ENCODE measurements at places on chromosomes 4 and X.

GRCh38 chrX:68705986-68706385 is 58.5 kb downstream of the STARD8 start:
- DNase-seq: no peak

DNA sequence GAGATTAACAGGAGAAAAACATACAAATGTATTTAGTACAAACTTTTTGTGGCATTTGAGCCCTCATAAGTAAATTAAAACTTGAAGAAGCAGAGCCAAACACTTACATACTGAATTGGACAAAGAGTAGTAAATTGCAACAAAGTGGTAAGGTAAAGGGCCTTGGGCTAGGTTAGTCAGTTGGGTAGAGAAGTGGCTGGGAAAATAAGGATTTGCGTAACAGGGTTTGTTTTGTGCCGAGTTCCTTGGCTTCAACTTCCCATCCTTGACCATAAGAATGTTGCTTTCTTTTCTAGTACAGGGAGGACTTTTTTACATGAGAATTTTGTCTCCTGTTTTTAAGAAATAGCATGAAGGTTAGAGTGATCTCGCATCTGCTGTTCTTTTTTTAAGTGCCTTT is 33.3 kb upstream of the DSPP start:
- DNase-seq: no peak

DNA sequence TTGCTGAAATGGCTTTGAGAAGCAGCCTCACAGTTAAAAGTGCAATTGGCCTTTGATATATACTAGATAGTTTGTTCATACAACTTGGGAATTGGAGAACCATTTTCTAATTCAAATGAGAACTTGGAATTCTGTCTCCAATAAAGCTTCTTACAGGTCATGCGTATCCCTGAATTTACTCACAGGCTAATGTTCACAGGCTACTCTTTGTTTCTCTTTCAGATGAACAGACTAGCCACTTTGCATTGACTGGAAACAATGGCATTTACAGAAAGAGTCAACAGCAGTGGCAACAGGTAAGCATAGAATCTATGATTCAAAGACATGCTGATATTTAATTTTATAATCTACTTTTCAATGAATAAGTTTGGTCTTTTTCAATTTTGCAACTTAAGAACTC is 13.5 kb downstream of the AFF1 start:
- no peak for DNase-seq

GRCh38 chrX:41526271-41526670 is 79.1 kb downstream of the NYX start:
- no peak for DNase-seq

DNA sequence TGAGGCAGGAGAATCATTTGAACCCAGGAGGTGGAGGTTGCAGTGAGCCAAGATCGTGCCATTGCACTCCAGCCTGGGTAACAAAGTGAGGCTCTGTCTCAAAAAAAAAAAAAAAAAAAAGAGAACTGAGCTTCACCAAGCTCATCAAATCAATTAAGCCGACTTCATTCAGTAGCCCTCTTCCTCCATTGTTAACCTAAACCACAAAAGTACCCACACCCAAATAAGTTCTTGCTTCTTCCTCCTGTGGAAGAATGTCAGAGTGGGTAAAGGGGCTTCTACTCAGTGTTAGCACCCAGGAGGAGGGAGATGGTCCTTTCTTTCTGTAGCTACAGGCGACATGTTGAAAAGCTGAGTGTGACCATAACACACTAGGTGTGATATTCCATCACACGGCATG is 58.6 kb upstream of the CHRNA9 start:
- DNase-seq: no peak

DNA sequence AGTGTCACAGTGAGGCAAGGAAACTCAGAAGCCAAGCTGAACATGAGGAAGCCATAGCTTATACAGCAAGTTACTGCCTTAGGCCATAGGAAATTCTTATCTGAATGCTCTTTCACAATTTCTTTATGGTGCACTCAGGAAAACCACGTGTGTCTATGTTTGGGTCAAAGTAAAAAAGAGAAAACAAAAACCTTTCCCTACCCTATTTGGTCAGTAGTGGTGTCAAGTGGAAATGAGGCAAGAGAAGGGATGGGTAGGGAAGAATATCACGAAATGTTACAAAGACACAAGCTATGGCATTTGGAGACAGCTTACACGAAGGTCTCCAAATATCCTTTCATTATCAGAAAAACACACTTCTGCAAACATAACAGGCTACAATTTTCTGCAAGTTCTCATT is 83.4 kb upstream of the INPP4B start:
- DNase-seq: no peak

DNA sequence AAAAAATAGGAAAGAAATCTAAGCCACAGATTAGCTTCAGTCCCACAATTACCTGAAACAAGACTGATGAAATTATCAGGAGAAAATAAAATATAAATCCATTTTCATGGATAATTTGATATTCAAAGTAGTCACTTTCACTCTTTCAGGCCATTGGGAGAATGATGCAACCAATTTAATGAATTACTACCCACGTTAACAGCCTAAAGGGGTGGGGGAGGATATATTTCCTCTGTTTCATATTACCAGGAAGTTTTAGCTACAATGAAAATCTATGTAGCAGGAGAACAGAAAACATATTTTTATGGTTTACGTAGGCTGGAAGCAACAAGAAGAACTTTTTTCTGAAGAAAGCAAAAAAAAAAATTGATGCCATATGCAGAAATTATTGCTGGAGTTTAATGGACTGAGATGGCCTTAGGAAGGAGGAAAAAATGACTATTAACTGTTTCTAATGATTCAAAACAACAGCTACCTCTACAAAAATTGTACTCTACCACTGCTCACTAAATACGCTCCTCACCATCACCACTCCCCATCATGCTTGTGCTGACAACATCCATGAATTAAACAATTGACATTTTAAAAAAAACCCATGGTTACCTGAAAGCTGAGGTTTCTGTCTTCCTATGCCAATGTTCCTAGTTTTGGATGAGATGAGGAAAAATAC is 100.9 kb downstream of the CXXC4 start:
- no peak for DNase-seq

DNA sequence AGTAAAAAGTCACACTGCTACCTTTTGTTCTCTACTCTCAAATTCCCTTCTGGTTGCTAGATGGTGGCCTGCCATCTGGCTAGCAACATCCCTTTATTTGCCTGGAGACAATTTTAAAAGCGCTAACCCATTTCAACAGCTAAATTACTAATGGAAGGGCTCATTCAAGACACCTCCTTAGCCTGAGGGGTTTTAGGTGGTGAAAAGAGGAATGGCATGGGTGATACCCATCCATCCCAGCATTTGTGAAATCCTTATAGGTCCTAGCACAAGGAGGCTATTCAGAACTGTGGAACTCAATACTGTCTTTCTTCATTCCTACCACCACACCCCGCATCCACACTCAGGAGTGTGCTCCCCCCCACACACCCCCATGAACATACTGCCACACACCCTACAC is 33.5 kb downstream of the ARHGEF9 start:
- no peak for DNase-seq

DNA sequence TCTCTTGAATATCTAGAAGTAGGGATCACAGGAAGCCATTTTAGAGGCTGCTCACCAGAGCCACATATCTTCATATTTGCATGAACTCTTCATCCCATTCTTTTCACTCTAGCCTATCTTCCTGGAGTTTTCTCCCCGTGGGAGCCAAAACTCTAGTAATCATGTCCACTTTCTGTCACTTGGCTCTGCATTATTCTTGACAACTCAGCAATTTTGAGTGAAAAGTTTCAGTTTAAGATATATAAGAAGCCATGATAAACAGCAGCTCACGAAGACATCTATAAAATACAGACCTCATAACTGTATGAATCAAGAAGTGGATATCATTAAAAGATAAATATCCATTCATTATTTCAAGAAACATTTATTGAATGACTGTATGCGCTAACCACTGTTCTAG is 79.1 kb upstream of the NR0B1 start:
- DNase-seq: no peak

DNA sequence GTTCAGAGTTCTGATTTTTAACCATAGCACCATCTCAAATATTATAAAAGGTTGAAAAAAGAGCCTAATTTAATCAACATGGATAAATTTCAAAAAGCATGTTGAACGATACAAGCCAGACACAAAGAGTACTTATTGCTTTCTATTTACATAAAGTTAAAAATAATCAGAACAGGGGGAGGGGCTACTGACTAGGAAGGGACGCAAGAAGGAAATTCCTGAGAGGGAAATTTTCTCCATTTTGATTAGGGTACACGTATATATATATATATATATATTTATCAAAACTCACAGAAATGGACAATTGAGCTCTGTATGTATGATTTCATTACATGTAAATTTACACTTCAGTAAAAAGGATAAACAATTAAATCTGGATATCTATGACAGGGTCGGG is 482 bp upstream of the MBTPS2 start:
- DNase-seq: no peak

- DNase-seq: no peak
Measured at GRCh38 chr4:38162240-38162784, 202.1 kb downstream of the PTTG2 start.

- DNase-seq: no peak
Measured at GRCh38 chr4:158801677-158802076, 32.9 kb downstream of the FNIP2 start.

DNA sequence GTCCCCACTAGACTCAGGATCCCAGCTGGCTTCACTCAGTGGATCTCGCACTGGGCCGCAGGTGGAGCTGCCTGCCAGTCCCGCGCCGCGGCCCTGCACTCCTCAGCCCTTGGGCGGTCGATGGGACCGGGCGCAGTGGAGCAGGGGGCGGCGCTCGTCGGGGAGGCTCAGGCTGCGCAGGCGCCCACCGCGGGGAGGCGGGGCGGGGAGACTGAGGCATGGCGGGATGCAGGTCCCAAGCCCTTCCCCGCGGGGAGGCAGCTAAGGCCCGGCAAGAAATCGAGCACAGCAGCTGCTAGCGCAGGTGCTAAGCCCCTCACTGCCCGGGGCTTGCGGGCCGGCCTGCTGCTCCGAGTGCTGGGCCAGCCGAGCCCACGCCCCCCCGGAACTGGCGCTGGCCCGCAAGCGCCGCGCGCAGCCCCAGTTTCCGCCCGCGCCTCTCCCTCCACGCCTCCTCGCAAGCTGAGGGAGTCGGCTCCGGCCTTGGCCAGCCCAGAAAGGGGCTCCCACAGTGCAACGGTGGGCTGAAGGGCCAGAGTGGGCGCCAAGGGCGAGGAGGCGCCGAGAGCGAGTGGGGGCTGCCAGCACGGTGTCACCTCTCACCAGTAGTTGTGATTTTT is 1038.0 kb downstream of the PCDH19 start:
- no peak for DNase-seq

GRCh38 chr4:137794764-137795254 is 262.5 kb upstream of the PCDH18 start:
- DNase-seq: no peak

DNA sequence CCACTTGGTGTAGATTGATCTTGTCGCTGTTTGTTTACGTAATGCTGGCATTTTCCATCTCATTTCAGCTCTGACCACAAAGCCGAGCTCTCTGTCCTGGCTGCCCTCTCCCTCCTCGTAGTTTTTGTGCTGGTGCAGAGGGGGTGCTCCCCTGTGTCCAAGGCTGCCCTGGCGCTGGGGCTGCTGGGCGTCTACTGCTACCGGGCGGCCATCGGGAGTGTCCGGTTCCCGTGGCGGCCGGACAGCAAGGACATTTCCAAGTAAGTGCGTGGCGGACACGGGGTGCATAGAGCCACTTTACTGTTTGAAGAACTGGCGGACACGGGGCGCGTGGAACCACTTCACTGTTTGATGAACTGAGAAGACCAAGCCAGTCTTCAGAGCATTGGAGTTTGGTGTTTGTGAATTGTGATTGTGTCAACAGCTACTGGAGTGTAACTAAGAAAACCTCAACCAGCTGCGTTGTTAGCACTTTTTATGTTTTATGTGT is 28.0 kb downstream of the PIGG start:
- DNase-seq: no peak

DNA sequence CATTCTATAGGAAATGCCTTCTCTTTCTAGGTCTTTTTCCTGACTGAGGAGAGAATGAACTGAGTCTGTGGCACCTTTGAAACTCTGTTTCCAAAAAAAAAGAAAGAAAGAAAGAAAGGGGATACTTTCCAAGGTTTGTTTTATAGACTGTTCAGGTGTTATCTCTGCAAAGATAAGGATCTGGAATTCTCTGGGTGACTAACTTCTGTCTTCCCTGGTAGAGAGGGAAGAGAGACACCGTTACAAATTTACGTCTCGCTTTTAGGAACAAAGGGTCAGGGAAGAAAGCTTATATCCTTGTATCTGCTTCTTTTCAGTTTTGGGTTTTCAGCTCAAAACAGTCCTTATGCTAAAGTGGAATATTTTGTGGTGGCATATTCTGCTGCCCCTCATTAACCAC is 314.1 kb downstream of the RAPGEF2 start:
- DNase-seq: no peak

- DNase-seq: no peak
Measured at GRCh38 chrX:8139716-8140115, 31.4 kb downstream of the VCX2 start.

DNA sequence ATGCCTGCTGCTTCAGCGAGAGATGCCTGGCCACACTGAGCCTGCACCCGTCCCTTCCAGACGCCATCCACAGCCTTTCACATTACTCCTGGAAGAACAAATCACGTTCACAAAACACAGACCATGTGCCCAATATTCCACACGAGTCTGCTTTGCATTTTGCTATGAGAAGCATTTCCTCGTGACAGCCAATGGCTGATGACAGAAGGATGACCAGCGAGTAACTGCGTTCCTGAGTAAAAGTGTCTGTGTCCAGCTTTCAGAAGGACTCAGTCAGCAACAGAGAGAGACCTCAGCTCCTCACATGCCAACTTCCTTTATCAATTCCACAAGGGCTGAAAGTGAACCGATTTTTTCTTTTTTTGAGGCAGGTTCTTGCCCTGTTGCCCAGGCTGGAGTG is 19.5 kb downstream of the NAT8L start:
- DNase-seq: no peak

- no peak for DNase-seq
Measured at GRCh38 chr4:78069319-78069718, 12.2 kb downstream of the FRAS1 start.

GRCh38 chr4:123218981-123219380 is 177.6 kb upstream of the SPRY1 start:
- no peak for DNase-seq

DNA sequence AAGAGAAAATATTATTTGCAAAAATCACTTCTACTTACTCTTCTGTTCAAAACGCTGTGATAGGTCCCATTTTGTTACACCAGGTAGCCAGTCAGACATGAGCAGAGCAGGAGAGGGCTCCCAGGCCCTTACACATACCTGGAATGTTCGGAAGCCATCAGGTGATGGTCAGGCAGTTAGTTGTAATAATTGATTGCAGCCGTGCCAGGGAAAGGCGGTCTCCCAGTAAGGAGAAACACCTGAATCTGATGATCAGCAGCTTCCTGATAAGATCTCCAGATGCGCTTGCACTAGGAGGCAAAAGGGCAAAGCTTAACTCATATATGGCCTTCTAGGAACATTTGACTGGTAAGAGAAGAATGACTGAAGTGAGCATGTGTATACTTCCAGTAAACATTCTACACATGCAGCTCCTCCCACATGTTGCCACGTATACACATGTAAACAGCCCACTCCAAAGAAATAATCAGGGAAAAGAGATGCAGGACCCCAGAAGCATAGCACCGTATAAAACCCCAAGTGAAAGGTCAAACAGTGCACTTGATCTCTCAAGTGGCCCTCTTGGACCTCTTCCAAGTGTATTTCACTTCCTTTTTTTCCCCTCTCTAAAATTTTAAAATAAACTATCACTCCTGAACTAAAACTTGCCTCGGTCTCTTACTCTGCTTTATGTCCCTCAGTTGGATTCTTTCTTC is 1338.0 kb downstream of the FSTL5 start:
- no peak for DNase-seq

Measured in activated naive CD8-positive, alpha-beta T cell treated with anti-CD3 and anti-CD28 coated beads, Interleukin-2, amount 50 U/mL, for 16 hours (primary cell).